ENCODE measurements at places on chromosomes 1 and 21. TPM values are rescaled to one million over a fixed set of nuclear protein-coding genes. Genes with fewer than 3 reads are reported as not detected.

DNA sequence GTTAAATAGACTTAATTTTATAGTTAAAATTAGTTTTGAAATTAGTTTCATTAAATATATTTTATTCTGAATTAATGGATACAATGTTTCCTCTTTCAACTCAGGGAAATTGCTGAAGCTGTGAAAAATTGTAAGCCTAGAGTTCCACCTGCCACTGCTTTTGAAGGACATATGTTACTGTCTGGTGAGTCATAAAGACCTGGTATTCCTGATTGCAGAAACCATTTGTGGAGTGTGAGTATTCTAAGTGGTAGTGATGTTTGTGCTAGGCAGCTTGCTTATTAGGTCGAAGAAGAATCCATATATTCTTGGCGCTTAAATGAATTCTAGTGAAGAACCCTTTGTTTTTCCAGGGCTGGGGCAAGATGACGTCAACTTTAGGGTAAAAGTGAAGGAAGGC, 34.0 kb downstream of the MTR start:
- DNase-seq: no peak

DNA sequence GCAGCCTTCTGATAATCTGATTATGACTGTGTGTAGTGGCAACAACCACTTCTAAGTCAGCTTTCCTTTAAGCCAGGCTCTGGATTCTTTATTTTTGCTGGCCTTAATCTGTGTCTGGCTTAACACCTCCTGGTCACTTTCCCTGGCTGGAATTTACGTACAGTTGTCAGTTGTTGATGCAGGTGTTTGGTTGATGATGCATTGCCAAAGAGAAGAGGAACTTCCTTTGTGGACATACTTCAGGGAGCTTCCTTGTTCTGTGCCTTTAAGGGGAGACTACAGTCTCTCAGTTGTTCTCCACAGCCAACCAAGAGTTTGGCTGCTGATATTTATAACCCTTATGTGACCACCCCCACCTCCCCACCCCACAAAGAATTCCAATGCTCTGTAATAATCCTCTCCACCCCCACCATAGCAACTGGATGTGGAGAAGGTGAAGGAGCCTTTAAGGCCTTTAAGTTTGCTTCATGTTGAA, 96.0 kb upstream of the BMP8A start:
- DNase-seq: peak; percentile 27

GRCh38 chr21:29827236-29827635, 112.6 kb downstream of the GRIK1 start:
- no peak for DNase-seq

DNA sequence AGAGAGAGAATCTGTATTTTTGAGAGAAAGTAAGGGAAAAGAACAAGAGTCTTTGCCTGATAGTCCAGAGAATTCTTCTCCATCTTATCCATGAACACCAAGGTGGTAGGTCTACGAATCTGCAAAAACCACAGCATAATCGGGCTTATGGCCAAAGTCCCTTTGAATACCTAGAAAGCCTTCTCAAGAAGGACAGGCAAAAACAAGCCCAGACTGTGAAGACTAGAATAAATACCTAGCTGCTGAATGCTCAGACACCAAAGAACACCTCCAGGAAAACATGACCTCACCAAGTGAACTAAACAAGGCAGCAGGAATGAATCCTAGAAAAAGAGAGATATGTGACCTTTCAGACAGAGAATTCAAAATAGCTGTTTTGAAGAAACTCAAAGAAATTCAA, 79.2 kb downstream of the HFM1 start:
- DNase-seq: no peak

ANKRD65 gene
- 6.5 TPM for total RNA-seq

GNG12 gene
- 97.0 TPM for total RNA-seq

CFAP45 gene
- total RNA-seq: 0.43 TPM

PLEKHN1 gene
- total RNA-seq: 0.60 TPM

DNA sequence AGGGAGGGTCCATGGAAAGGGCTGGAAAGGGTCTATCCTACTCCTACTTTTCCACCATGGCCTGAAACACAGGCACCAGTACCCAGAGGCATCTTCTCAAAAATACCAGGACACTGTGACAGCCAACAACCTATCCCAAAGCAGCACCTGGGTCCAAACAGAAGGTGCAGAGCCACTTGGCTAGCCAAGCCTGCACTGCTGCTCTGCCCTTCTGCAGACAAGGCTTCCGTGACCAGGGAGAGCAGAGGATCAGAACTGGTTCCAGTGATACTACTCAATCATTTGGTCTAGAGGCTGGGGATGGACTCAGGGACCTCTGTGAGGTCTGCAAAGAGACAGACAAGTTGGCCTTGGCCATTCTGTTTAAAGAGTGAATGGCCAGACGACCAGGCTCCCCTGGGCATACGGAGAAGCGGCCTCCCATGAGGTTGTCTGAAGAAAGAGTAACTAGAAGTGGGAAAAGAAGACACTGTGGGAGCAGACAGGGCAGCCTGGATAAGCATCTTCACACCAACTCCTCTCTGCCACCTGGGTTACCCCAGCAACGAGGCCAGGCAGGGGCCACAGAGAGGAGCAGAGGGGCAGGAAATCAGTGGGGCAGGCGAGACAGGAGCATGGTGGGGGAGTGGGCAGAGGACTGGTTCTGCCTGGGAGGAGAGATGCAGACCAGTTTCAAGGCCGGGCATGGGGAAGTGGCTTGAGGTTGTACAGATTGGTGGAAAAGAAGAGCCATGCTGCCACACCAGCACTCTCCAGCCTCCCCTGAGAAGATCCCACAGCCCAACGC, 5.7 kb downstream of the KCNN3 start:
- no peak for DNase-seq

S100A16 gene
- 103 TPM for total RNA-seq

DNA sequence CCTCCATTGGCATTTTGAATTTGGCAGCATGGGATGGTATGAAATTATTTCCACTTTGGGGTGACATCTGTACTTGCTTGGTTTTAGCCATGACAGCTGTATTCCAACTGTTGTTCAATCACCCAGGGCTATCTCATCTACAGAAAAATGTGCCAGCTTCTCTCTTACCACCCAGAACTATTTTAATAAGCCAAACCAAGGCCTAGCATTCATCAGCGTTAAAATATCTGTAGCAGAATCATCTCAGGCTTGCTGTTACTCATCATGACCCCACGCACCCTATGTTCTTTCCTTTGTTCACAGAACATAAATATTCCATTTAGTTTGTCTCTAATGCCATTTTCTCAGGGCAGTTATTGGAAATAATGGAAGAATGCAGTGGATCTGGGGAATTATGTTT, 49.8 kb downstream of the GIPC2 start:
- DNase-seq: no peak

DNA sequence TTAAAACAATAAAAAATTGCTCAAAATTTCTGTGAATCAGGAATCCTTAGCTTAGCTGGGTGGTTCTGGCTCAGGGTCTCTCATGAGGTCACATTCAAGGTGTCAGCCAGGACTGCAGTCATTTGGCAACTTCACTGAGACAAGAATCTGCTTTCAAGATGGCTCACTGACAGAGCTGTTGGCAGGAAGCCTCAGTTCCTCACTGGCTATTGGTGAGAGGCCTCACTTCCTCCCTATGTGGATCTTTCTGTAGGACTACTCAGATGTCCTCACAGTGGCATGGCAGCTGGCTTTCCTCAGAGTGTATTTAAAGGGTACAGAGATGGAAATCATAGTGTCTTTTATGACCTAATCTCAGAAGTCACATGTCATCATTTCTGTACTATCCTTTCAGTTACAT, 785.7 kb downstream of the ADGRL2 start:
- DNase-seq: no peak

DNA sequence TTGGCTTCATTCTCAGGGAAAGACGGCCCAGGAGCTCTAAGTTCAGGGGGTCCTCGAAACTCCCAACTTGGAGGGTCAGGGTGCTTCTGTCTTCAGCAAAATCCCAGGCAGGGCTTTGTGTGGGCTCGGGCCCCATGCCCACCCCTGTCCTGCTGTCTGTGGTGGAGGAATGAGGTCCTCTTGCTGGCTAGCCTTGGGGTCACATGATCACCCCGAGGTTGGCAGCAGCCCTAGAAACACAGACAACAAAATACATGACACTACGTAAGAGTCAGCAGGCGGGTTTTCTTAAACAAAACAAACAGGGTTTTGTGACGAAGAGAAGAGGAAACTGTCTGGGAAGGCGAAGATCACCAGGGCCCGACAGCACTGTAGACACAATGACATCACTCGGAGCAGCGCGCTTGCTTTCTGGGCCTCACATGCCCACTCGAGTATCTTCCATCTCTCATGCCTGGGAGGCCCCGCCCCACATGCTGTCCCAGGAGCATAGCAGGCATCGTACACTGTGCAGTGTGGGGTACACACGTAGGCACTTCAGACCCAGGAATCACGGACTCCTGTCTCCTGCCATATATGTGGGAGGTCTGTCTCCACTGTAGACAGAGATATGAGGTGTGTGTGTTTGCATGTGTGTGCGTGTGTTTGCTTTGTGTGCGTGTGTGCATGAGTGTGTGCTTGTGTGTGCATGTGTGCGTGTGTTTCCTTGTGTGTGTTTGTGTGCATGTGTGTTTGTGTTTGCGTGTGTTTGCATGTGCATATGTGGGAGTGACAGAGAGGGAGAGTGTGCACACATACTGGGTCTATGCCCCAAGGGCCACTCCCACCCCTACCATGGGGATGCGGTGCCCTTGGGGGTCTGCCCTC, 94.7 kb downstream of the SIK1 start:
- DNase-seq: peak; percentile 83

DNA sequence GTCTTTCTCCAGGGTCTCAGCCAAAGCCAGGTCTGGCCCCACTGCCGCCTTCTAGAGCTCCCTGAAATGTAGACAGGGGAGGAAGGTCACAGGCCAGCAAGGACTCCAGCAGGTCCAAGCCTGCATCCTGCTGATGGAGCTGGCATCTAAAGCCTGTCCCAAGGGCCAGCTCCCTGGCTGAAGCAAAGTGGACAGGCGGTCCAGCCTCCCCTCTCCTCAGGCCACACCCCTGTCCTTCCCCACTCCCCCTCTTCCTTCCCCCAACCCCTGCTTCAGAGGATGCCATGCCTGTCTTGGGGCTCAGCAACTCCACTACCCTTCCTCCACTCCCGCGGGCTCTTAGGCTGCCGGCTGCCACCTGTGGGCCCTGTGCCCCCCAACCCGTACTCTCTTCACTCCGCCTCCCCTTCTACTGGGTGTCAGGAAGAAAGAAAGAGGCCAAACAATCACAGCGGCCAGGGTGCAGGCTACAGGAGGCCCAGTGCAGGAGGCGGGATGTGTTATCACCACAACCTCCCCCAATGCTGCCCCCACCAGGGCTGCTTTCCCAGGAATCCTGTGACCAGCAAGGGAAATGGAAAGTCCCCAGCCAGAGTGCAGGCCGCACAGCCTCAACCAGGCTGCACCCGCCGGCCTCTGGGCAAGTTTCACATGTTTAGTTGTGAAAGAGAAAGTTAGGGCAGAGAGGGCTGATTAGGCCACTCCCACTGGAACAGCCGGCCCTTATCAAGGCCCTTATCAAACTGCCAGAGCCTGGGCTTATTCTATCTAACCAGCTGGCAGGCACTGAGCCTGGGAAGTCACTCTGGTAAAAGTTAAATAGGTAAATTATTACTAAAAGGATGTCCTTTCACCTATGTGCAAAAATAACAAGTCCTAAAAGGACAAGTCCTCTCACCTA, 34.1 kb downstream of the ACOT7 start:
- DNase-seq: peak; percentile 91

PDE9A gene
- 21.0 TPM for total RNA-seq

OR2G6 gene
- total RNA-seq: not detected

DNA sequence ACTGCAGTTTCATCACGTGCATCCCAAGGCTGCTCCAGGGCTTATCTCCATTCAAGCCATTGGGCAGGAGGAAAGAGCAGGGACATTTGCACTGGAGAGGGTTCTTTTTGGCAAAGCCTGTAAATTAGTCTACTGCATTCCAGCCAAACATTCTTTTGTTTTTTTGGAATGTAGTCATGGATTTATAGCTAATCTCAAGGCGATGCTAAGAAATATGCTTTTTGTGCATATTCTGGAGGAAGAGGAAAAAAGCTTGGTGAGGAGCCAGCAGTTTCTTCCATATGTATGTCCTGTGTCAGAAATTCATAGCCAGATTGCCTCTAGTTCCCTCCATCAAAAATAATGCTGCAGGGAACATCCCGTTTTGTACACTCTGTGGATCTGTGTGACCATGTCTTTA, 221.4 kb downstream of the BACH1 start:
- DNase-seq: no peak

DNA sequence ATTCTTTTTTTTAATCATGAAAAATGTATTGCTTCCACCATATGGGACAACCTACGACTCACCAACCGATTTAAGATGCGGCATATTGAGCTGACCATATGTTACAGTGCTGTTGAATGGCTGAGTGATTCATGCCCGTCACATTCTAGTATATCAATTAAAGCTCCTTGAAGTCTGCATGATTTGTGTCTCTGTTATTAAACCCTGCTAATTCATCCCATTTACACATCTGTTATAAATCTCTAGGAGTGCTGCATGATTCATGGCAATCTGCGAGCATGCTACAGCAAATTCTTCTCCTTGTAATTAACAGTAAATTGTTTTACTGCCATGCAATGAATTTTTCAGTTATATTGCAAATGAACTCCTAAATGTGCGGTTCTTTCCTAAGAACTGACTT, 239.8 kb downstream of the USH2A start:
- no peak for DNase-seq

DNA sequence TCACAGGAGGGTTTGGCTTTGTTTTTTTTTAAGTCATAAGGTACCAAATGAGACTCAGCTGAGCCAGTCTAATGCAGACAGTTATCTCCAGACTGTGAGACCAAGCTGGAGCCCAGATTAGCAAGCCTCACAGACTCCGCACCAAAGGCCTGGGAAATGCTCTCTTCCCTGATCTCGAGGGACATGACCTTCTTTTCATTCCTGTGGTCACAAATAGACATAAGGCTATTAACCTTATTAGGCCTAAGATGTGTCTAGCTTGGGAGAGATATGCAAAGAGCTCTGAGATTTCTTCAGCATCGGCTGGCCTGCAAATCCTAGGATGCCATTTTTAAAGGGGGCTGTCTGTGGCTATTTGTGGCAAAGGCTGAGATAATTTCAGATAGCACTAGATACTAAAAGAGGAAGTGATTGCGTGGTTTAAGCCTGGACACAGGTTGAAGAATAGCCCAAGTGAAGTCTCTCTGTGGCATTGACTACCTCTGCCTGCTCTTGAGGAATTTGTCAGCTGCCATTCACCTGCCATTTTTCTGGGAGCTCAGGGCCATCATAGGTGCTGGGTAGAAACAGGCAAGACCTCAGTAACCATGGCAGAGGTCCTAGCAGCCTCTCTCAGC, 301.3 kb downstream of the SIPA1L2 start:
- DNase-seq: no peak

- DNase-seq: peak; percentile 16
Measured at GRCh38 chr1:76510672-76511557, 356.4 kb upstream of the ST6GALNAC5 start.

DNA sequence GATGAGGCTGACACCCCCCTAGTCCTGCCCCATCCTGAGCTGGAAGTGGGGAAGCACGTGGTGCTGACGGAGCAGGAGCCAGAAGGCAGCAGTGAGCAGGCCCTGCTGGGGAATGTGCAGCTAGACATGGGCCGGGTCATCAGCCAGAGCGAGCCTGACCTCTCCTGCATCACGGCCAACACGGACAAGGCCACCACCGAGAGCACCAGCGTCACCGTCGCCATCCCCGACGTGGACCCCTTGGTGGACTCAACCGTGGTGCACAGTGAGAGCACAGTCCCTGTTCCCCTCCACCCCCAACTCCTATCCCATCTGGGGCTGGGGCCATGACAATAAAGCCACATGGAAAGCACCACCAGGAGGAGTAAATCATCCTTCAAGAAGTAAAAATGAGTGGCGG, 250.2 kb downstream of the CACNA1E start:
- no peak for DNase-seq

GRCh38 chr1:10479296-10479695, 4.5 kb downstream of the PEX14 start:
- DNase-seq: no peak

SELE gene
- total RNA-seq: 0.03 TPM

Measured in hepatocyte (in vitro differentiated cells).